ENCODE measurements at places on chromosomes 7 and 10. TPM values are rescaled to one million over a fixed set of nuclear protein-coding genes. Genes with fewer than 3 reads are reported as not detected.

Gene FAM13C
- 3.3 TPM for polyA plus RNA-seq

GRCh38 chr7:92916770-92917224 is 80.4 kb upstream of the CDK6 start:
- peak; percentile 8 for DNase-seq

DNA sequence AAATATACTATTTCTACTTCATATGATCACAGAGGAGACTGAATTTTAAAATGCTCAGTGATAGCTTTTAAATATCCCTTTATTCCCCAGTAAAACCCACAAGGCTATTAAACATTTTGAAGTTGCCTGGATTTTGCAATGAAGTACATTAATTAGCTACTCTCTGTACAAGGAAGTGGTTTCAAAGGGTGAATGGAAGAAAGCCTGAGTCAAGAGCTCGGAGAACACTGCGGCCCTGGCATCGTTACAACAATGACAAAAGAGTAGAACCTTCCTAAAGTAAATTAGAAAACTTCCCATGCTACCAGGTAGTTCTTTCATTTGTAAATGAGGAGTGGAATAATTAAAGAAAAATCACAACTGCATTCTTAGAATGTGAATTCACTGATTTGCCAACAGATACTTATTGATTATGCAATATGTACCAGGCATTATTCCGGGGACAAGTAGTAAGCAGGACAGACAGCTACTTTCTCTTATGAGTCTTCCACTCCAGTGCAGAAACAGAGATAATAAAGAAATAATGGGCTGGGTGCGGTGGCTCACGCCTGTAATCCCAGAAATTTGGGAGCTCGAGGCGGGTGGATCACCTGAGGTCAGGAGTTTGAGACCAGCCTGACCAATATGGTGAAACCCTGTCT is 63.0 kb downstream of the ZNF22 start:
- DNase-seq = no peak

Gene ZCCHC24
- 0.89 TPM for polyA plus RNA-seq

- DNase-seq = no peak
These were observed 143.7 kb upstream of the RNF32 start for GRCh38 chr7:156496865-156497264.

GRCh38 chr10:80945264-80945880 is 407.7 kb downstream of the SH2D4B start:
- no peak for DNase-seq

GRCh38 chr10:116184512-116184794 is 88.6 kb downstream of the GFRA1 start:
- no peak for DNase-seq

Gene TLX1
- 2.7 TPM for polyA plus RNA-seq

- DNase-seq = peak; percentile 60
These were observed 492 bp downstream of the COG5 start for GRCh38 chr7:107563081-107563774.

Measured in small intestine (tissue), 16 donors.